GM23248 (cell line): ENCODE measurements at places on chromosomes 3 and 15. TPM values are rescaled to one million over a fixed set of nuclear protein-coding genes. Genes with fewer than 3 reads are reported as not detected.

Gene MKRN3
- total RNA-seq = 0.13 and 0.76 TPM in 2 replicates

Gene MYO5C
- not detected in 2 replicates for total RNA-seq

Gene SOX2
- not detected in 2 replicates for total RNA-seq

DNA sequence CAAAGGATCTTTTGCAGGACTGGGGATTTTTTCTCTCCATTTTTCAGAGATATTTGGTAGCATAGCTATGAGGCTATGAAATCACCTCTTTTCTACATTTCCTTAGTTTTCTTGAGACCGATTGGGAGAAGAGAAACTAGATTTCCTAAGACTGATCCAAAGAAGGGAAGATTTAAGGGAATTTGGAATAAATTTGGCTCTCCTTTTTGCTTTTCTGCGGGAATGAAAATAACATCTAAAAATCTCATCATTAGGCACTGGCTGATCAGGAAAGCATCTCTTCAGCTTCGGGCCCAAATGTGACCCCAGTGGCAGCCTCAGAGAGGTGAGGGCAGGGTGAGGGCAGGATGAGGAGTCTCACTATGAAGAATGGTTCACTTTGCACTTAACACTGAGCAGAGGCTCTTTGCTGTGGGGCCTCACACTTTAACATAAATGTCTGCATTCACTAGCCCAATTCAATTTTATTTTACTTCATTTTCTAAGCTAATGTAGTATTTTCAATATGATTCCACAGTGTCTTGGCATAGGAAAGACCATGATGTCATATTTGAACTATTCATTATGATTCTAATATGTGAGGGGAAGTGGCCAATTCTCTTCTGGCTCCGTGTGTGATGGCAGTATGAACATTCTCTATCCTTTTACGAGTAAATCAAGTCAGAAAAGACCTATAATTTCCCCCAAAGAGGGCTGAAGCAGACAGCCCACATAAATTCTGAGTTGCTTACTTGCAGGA, 193.2 kb downstream of the MEX3B start:
- DNase-seq = peak; percentile 4
- H3K27ac ChIP-seq = no peak overlapping the region
- H3K4me3 ChIP-seq = no peak overlapping the region
- H3K27me3 ChIP-seq = no peaks in the 10 kb centered on the region; the same call in 1 of the 2 replicates

- H3K4me1 ChIP-seq = peaks cover 50% of the 10 kb centered on the region
- H3K4me3 ChIP-seq = no peak overlapping the region
- peak overlapping the region; percentile 95 for H3K27ac ChIP-seq
Observed at GRCh38 chr3:170725285-170725731, 139.4 kb upstream of the SLC7A14 start.

DNA sequence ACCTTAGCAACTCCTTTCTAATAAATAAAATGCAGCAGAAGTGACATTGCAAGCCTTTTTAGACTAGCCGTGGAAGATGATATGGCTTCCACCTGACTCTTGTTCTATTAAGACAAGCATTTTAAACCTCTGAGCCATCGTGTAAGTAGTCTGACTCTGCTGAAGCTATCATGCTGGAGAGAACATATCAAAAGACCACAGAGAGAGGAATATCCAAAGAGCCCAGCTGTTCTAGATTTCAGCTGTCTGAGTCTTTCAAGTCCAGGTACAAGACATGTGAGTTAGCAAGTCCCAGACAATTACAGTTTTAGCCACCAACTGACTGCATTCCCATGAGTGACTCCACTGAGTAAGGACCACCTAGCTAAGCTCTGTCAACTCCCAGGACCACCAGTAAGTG, 517.0 kb upstream of the NAALADL2 start:
- no peak overlapping the region for H3K27ac ChIP-seq
- no peaks in the 10 kb centered on the region for H3K27me3 ChIP-seq
- no peak for DNase-seq
- no peak overlapping the region for H3K4me3 ChIP-seq
- H3K4me1 ChIP-seq = peaks cover 18% of the 10 kb centered on the region
